ENCODE measurements at places on chromosomes 11 and 22.

GRCh38 chr22:39808081-39808480, 85.5 kb downstream of the ENTHD1 start:
- peak; percentile 29 for DNase-seq

GRCh38 chr11:33321422-33321821, 64.2 kb downstream of the HIPK3 start:
- no peak for DNase-seq

DNA sequence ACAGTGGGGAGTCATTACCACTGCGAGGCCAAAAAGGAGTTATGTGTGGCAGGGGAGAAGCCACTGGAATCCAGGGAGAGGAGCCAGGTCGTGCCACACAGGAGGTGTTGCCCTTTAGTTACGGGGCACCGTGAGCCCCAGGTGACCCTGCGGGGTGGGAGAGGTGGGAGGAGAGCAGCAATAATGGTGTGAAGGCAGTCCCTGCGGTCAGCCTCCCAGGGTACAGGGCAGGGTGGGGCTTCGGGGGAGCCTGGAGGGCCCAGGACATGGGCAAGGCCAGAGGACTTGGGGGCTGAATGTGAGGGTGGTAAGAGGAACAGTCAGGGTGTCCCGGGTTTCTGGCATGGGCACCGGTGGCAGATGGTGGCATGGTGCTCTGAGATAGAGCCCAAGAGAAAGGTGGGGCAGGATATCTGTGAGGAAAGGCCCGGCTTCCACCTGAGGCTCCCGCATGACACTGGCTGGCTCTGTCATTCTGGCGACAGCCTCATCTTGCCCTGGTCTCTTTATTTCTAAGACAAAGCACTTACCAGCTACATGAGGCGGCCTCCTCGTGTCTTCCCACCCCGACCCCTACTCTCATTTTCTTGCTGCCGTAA, 82.6 kb upstream of the LMO1 start:
- no peak for DNase-seq

- no peak for DNase-seq
Observed at GRCh38 chr11:124954590-124954955, 571 bp downstream of the CCDC15 start.

- DNase-seq, result no peak
Observed at GRCh38 chr11:13288375-13289029, 10.9 kb downstream of the BMAL1 start.

DNA sequence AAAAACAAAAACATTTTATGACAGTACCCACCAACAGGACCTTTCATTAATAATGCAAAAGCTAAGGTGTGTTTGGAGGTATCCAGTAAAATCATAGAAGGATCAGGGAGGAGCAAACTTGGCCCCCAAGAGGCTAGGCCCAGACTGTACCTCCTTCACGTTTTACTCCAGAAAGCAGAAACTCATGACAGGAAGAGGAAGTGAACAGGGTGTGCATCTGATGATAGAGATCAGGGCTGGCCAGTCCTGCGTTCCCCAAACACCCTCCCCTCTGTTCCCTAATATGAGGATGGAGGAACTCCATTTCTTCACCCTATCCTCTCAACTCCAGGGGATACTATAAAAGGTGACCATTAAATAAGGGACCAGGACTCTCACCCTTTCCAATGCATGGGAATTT, 10.2 kb upstream of the MS4A12 start:
- no peak for DNase-seq

- DNase-seq, result no peak
Observed at GRCh38 chr11:5679811-5680210, 5.1 kb downstream of the TRIM5 start.

DNA sequence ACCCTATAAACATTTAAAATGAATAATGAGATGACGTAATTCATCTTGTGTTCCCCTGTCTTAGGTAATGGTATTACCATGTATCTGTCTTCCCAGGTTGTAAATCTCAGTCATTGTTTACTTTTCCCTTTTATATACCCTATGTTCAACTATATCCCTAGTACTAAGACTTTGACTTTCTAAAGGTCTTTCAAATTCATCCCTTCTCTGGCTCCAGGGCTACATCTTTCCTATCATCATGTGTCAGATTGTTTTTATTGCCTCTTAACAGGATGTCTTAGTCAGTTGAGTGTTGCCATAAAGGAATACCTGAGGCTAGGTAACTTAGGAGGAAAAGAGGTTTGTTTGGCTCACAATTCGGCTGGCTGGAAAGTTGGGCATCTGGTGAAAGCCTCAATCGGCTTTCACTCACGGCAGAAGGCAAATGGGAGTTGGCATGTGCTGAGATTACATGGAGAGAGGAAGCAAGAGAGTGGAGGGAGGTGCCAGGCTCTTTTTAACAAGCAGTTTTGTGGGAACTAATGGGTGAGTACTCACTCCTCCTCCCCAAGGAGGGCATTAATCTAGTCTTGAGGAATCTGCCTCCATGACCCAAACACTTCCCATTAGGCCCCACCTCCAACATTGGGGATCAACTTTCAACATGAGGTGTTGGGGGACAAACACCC, 11.6 kb upstream of the DLAT start:
- DNase-seq, result no peak

GRCh38 chr11:16412525-16413172, 56.3 kb upstream of the SOX6 start:
- DNase-seq, result peak; percentile 3

DNA sequence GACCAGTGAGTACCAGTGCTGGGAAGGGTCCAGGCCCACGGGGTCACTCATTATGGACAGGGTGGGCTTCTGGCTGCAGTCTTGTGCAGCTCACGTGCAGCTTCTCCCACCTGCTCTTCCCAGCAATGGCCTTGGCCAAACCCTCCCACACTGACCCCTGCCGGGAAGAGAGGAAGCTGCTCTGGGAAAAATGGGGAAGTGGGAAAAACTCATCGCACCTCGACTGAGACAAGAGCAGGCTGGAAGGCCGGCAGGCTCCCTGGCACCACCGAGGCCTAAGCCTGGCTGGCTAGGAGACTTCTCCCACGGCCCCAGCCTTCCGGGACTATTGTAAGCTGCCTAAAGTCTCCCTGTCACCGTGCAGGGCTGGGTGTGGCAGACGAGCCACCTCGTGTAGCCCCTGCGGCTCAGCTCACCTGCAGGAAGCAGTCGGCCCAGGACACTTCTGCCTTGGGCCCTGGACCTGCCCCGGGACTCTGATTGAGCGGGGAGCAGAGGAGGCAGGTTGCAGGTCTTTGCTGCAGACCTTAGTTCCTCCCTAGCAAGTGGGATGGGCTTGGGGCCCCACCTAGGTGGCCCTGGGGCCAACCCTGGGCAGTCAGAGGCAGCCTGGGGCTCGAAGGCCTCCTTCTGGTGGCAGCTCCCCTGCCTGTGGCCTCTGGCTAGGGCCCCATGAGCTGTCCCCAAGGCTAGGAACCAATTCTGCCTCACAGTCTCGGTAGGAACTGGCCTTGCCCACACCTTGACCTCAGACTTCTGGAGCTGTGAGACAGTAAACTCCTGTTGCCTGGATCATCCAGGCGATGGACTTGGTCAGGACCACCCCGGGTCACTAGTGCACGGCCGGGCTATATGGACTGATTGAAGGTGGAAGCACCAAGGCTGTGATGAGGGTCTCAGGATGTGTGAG, 23.1 kb downstream of the MRGPRG start:
- DNase-seq, result peak; percentile 31

GRCh38 chr11:41039592-41039991, 419.9 kb downstream of the LRRC4C start:
- peak; percentile 14 for DNase-seq

All from HT1080 (cell line).